ENCODE measurements at places on chromosomes 11 and 22.

DNA sequence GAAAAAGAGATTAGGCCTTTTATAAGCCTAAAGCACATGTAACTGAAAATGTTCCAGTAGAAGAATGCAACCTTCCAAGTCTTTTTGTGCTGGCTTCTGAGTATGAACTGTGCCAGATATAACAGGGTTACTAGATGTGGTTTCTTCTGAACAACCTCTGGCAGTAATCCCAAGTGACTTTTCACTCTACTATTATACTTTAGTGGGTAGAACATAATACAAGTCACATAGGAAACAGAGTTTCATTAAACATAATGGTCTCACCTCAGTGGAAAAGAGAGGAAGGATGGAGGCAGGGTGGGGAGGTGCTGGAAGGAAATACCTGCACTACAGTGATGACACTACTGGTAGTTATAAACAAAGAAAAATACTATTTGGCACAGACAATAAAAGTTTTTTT lies 81.3 kb downstream of the PHF21A start:
- DNase-seq = no peak

GRCh38 chr11:117820516-117820915 lies 4.0 kb downstream of the FXYD2 start:
- no peak for DNase-seq

GRCh38 chr11:60852117-60852981 lies 3.4 kb downstream of the PTGDR2 start:
- DNase-seq = no peak

GRCh38 chr22:48333323-48333763 lies 1494.3 kb downstream of the BRD1 start:
- no peak for DNase-seq

Data from stimulated activated CD8-positive, alpha-beta memory T cell treated with anti-CD3 and anti-CD28 coated beads, Interleukin-4, amount 100 ng/mL, for 1 hour (primary cell).